ENCODE measurements at places on chromosomes 6 and 20. TPM values are rescaled to one million over a fixed set of nuclear protein-coding genes. Genes with fewer than 3 reads are reported as not detected.
A peak's percentile ranks its signal among the peaks of the same experiment; 100 is the strongest.

DNA sequence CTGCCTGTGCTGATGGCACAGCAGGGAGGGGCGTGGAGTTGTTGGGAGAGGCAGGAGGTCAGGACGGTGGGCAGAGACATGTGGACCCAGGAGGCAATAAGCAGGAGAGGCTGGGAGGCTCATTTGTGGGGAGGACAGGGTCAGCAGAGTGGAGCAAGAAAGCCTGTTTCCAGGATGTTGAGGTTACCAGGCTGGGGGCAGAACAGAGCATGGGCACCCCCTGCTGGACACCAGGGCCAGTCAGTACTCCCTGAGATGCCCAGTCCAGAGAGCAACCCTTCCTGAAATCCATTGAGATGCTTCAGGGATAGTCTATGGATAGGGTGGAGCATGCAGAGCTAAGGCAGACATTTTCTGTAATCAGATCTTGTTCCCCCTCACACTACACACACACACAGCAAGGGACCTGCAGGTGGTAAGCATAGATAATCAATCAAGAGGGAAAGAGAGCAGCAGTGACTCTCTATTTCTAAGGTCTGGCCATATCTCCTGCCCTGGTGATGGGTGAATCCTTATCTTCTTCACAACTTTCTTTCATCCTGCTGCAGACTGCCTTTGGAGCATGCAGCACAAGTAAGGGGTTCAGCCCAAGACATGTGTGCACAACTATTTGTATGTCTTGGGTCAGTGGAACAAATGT lies 41.7 kb downstream of the MOCS1 start:
- peak; percentile 31 for DNase-seq

DNA sequence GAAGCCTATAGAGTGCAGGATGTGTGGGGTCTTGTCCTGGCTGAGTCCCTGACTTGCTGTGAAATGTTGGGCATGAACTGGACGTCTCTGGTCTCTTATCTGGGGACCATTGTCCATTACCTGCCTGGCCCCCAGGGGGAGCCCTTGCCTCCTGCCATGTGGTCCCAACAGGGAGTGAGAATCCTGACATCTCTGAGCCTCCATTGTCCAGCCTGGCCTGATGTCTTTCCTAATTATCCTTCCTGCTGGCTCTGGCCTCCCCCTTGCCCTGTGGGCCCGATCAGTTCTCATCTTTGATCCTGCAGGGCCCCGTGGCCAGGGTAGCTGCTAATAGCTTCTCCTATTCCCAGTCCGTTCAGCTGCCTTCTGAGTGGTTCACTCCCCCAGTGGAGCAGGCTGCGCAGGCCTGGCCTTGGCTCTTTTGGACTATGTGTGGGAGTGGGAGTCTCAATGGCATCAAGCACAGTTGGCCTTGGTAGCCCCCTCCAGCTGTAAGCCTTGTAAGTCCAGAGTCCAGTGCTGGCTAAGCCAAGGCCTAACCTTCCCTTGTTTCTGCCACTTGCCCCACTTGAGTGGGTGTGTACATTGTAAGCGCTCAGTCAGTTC lies 77.9 kb upstream of the RALY start:
- DNase-seq = no peak

DNA sequence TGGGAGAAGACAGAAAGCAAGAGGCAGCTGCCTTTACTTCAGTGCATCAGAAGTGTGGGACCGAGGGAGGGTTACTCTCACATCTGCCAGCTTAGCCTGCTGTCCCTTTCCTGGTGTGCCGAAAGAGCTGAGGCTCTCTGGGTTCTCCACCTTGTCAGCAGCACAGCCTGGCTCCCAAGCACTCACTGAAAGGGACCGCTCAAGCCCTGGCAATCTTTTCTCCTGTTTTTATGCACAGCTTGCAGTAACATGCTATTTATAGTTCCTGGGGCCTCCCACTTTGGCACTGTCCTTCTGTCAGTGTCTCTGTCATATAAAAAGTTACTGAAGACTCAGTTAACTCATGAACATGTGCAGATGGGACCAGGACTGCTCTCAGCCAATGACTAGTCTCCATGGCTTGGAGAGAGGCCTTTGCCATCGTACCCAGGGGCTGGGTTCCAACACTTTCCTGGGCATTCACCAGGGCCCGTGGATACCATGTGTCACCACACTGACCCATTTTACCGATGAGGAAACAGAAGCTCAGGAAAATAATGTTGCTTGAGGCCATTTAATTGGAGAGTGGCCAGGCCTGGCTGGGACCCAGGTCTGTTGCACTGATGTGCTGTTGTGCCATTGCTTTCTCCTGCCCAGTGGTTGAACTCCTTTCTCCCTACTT lies 46.2 kb downstream of the PANK2 start:
- DNase-seq = no peak

- DNase-seq = no peak
These were observed 571.5 kb downstream of the EYS start for GRCh38 chr6:65135567-65135966.

- peak; percentile 39 for DNase-seq
These were observed 3.5 kb upstream of the SNAI1 start for GRCh38 chr20:49979030-49979832.

DNA sequence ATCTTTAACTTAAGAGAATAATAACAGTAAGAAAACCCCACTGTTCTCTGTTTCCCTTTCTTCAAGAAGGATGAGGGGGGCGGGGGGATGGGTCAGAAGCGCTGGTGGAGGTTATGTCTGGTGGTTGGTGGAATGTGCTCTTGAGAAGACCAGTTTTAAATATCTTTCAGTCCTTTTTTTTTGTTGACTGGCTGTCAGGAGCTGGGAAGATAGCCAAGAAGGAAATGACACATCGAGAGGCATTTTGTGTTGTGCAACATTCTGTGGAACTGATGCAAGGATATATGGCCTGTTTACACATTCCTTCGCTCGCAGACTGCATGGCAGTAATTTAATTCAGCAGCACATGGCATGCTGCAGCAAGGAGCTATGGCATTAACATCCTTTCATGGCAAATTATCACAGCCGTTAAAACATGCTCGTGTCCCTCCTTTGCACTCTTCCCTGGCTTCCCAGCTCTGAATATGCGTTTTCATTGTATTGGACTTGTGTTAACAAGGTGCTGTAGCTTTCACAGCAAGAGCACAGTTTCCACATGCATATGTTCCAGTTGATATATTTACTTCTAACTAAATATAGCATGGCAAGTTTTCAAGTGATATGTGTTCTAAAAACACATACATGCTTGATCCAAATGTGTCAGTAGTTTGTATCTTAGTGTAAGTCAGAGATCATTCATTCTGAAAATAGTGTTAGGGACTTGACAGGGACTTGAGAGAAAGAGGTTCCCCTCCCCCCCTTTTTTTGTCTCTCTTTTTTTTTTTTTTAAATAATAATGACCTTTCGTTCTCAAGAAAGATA lies 68.2 kb upstream of the SUPT3H start:
- peak; percentile 87 for DNase-seq

DNA sequence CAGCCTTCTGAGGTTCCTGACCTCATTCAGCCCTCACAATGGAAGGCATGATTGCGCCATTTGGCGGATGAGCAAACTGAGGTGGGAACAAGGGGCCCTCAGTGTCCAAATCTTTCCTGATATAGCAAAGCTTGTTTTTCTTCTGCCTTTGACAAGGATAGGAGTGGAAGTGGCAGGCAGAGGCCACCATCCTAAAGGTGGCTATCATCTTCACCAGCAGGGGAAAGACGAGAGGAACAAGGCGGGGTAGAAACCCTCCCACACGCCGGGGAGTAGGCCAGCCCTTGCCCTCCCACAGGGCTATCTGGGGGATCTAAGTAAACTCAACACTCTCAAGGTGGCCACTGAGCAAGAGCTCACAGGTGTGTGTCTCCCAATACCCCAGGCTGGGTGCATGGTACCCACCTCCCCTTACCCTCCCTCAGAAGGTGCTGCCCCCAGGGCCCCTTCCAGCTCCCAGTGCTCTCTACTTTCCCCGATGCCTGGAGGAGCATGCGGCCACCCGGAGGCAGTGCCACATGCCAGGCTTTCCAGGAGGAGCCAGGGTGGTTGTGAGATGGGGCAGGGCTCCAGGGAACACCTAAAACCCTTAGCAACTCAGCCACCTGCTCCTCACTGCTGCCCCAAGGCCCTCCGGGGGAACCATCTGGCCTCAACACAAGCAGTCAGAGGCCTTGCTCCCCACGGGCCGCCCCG lies 11.2 kb downstream of the SPDEF start:
- peak; percentile 57 for DNase-seq

DNA sequence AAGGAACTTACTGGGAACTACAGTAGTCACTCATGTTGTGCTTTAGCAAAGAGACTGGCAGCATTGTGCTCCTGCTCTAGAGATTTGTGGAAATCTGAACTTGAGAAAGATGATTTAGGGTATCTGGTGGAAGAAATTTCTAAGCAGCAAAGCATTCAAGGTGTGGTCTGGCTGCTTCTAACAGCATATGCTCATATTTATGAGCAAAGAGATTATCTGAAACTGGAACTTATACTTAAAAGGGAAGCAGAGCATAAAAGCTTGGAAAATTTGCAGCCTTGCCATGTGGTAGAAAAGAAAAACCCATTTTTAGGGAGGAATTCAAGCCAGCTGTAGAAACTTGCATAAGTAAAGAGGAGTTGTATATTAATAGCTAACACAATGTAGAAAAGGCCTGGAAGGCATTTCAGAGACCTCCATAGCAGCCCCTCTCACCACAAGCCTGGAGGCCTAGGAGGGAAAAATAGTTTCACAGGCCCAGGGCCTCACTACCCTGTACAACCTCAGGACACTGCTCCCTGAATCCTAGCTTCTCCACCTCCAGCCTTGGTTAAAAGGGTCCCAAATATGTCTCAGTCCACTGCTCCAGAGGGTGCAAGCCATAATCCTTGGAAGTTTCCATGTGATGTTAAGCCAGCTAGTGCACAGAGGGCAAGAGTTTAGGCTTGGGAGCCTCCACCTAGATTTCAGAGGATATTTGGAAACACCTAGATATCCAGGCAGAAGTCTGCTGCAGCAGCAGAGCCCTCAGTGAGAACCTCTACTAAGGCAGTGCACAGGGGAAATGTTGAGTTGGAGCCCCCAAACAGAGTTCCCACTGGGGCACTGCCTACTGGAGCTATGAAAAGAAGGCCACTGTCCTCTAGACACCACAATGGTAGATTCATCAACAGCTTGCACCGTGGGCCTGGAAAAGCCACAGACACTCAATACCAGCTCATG lies 6.6 kb downstream of the EPM2A start:
- DNase-seq = no peak

DNA sequence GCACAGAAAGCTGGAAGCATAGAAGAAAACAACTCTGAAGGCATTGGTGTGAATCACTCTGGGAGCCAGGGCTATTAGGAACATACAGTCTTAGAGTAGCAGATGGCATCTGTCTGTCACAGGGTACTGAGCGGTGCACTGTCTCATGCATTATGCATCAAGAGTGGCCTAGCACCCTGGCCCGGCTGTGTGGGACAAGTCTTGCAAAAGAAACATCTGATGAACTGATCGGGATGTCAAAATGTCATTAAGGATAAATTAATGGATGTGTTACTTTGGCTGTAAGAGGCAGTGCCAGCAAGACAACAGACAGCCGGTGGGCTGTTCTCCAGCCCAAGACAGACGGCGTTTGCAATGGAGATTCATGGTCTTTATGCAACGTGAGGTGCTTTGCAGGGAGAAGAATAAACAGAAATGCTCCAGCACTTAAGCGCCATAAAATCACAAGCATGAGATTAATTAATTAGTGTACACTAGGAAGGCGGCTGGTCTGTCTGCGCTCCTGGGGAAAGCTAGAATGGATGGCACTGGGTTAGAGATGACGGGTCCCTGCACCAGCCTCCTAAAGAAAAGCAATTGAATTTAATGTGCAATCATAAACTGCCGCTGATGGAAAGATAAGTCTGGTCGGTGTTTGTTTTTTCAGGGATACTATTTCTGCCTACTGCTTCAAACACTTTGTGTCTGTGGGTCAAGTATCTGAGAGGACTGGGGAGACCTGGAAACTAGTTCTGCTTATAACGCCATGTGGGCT lies 600.6 kb upstream of the CHD6 start:
- DNase-seq = peak; percentile 19

The HRH3 gene
- polyA plus RNA-seq = 0.11 TPM

The DAAM2 gene
- 30.2 TPM for polyA plus RNA-seq

Data from renal pelvis (tissue), 12 donors.